Progenitor cell of endocrine pancreas (in vitro differentiated cells): ENCODE measurements at places on chromosomes 11 and 22.

GRCh38 chr22:17665854-17666253 is 27.3 kb downstream of the BCL2L13 start:
- no peak for DNase-seq

DNA sequence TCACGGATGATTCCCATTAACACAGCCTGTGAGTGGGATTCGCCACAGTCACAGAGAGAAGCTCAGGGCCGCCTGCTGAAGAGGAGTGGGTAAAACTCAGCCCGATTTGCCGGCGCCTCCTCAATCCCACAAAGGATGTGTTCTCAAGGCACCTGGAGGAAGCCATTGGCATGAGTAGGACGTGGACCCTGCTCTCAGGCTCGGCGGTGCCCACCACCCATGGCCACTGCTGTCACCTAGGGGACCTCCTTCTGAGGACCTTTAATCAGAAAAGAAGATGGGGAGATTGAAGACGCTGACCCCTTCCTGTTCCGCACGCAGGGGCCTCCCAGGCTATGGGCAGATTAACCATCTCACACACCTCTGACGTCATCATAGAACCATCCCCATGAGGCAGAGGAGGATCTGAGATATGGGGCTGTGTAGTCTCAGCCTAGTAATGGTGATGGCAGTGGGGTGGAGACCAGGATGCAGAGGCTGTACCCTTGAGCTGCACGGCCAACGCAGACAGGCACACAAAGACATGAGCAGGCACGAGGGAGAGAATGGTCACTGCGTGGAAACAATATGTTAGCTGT is 571.8 kb downstream of the BRD1 start:
- DNase-seq, result no peak

GRCh38 chr22:49899530-49899929 is 18.7 kb downstream of the ALG12 start:
- DNase-seq, result no peak

GRCh38 chr22:31947296-31947695 is 3.0 kb downstream of the YWHAH start:
- no peak for DNase-seq

- no peak for DNase-seq
These were observed 58.2 kb upstream of the FTH1 start for GRCh38 chr11:62025487-62026105.

- no peak for DNase-seq
These were observed 58.6 kb upstream of the EIF3D start for GRCh38 chr22:36587289-36588154.

DNA sequence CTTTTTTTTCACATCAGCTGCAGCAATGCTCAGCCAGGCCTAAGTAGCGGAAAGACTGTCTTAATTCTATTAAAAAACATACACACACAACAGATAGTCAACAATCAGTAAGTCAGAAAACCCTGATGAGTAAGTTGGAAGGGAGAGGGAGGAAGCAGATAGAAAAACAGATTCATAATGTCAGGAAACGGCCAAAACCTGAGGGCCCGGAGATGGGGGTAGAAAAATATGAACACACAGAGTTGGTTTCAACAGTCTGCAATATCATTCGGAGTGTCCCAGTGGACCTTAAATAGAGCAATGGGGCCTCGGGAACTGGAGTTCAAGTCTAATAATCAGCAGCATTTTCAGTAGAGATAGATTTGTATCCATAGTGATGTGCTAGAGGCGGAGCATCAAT is 14.8 kb downstream of the LRRC55 start:
- DNase-seq, result no peak

DNA sequence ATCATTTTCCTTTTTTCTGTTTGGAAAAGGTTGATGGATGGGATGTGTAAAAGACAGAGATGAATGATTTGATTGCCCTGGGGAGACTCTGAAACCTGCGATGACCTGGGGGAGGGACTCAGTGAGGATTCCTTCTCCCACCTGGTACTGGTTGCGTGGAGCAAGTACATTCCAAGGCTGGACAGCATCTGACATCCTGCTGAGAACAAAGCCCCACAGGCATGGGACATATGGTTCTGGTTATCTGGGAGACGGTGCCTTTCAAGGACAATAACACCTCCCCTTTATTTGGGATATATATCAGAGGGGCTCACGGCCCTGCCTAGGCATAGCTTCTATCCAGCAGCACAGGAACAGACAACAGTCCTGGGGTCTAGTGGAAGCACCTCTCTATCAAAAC is 527.8 kb downstream of the METTL15 start:
- DNase-seq, result no peak

DNA sequence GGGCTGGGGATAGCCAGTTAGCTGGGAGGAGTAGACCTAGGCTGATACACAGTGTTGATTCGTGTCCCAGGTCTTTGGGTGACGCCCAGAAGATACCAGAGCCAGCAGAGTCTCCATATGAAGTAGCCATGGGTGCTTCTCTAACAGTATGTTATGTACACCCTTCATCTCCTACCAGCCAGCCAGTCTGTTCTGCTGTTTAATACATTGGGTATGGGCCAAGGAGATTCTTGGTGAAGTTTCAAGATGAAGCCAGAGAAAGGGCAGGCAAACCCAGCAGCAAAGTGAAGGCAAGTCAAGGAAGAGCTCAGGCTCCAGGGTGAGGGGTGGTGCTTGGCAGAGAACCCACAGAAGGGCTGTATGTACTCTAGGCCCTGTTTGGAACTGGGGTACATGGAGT is 56.4 kb downstream of the PPFIBP2 start:
- no peak for DNase-seq

GRCh38 chr11:21148376-21148775 is 479.0 kb downstream of the NELL1 start:
- no peak for DNase-seq

DNA sequence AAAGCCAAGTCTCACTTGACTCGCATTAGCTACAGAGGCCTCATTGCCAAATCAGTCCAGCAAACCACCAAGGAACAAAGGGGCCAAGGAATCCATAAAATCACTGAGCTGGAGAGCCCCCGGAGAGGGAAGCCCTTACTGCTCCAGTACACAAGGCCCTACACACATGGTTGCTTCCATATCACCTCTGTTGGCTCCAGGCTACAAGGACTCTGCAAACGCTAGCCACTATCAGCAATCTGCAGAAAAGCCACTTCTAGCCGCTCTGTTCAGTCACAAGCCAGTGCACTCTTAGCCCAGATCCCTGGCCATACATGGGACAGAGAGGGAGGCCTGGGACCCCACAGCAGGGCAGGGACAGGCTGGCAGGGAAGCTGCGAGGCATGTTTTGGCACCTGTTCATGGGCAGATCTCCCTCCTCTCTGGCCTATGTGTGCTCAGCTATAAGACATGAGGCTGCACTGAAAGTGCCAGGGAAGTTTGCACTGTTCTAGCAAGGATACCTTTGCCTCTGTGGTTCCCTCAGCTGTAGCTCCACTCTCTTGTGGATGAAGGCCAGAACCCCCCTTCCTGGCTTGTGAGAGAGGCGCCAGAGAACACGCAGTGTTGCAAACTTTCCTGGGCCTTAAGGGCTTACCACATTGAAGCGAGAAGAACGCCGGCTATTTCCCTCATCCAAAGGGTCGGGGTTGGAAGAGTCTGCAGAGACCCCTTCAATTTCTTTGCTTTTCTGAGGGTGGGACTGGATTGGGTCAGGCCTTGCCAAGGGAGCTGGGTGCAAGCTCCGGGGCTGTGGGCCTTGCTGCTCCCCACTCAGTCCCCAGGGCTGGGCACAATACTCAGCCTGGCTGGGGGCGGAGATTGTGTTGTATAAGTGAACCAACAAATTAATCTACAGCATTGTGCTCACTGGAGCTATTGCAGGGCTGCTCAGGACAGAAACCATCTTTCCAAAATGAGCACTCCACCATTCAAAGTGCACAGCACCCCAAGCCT is 108.7 kb upstream of the PITPNB start:
- DNase-seq, result no peak

DNA sequence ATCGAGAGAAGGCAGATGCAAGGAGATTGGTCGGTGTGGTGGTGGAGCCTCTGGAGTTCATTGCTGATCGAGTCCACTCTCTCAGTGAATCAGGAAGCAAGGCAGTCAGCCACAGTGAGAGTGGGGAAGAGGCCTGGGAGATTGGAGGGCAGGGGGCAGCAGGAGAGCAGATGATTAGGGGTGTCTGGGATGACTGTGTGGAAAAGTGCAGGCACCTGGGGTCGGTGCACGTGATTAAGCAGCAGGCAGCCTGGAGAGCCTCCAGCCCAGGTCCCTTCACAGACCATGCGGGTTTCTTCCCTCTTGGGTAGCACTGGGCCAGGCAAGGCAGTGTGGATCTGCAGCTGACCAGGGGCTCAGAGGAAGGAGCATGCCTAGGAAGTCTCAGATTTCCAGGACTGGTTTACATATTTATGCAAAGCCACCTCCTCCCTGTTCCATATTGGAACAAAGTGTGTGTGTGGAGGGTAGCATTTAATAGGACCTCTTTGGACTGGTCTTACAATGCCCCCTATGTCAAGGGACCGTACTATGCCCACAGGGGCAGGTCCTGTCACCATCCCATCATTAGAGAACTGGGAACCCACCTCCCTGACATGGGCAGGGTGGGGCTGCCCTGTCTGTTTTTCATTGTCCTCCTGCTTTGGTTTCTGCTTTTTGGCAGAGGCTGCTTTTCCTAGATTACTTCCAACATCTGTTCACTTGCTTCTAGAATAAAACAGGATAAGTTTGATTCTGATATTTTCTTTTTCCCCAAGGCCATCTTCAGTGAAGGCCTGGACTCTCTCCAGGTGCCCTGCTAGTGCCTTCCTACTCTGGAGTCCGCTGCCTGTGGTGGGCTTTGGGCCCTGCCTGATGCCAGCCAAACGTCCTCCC is 14.0 kb upstream of the GDPD5 start:
- no peak for DNase-seq

GRCh38 chr22:25367756-25368155 is 148.3 kb downstream of the CRYBB2 start:
- DNase-seq, result no peak

GRCh38 chr11:118572981-118573550 is 857 bp downstream of the ARCN1 start:
- no peak for DNase-seq

GRCh38 chr11:62124186-62125113 is 639 bp downstream of the INCENP start:
- no peak for DNase-seq

GRCh38 chr11:70464509-70465361 is 66.4 kb downstream of the CTTN start:
- no peak for DNase-seq

GRCh38 chr11:119181677-119182412 is 3.4 kb upstream of the NHERF4 start:
- DNase-seq, result no peak

- no peak for DNase-seq
These were observed 263.8 kb upstream of the NARS2 start for GRCh38 chr11:78838417-78838816.

- DNase-seq, result no peak
These were observed 10.7 kb upstream of the SMIM38 start for GRCh38 chr11:69145050-69145380.

- DNase-seq, result no peak
These were observed 171.3 kb downstream of the BRD1 start for GRCh38 chr22:49656291-49656851.

DNA sequence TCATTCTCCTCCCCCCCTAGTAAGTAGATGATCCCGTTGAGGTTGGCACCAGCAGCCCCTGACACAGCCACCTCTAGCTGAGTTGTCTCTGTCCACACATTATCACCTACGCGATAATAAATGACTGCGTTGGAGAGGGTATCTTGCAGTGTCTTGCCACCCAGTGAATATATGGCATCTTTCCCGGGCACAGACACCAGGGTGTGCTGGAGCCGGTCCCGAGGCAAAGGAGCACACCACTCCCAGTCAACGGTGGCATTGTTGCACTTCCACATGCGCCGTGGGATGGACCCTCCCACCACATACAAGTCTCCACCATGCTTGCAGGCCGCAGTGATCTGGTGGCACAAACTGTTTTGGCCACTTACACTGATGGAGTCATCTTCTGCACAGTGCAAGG is 5.4 kb downstream of the KBTBD4 start:
- no peak for DNase-seq

GRCh38 chr11:77596626-77597025 is 6.9 kb downstream of the AQP11 start:
- no peak for DNase-seq

- DNase-seq, result no peak
These were observed 94.5 kb upstream of the FGF3 start for GRCh38 chr11:69913591-69914285.

DNA sequence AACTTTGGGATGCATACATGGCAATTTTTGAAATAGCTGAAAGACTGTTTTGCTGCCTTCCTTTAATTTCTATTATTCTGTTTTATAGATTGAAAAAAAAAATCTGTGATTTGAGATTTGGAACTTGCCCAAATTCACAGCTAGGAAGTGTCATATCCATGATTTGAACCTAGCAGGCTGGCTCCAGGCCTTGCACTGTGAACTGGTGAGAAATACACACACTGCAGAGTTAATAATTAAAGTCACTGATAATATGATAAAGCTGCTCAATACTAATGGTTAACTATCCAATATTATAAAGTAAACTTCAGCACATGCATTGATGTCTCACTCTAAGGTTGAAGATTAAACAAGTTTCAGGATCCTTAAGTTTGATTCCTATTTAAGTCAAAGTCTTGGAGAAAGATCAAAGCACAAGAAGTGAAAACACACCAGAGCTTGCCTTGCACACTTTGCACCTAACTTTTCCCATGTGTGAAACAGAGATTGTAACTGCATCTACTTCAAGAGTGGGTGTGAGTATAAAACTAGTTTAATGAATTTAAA is 150.6 kb upstream of the CCDC179 start:
- no peak for DNase-seq

DNA sequence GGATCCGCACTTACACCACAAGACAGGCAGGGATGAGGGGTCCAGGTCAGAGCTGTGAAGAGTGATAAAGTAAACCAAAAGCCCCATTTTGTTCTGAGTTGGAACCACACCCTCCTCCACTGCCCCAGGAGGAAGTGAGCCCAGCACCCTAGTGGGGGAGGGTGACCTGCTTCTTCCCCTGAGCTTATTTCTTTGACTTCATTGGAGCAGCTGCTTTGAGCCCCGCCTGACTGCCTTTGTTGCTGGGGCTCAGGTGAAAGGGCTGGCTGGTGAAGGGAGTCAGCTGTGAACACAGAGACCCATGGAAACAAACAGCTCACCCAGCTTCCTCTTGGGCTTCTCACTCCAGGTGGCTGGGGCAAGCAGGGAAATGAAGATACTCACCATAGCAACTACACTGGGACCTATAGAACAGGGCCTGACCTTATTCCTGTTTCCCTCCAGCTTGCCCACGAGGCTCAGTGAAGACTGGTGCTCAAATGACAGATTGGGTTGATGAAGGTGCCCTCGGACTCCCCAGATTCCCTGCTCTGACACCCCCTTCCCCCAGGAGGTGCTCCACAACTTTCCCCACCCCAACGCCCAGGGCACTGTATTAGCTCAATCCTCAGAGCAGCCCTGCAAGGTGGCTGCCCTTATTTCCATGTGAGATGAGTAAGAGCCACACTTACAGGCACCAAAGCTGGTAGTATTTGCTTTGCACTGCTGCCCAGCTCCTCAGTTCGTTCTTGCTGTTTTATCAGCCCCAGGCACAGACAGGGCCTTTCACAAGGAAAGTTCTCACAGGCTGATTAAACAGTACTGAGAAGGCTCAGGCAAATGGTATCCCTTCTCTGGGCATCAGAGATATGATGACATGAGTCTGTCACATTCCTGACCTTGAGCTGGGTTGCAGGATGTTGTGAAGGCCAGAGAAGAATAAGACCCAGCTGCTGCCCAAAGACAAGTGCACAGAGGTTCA is 2.4 kb downstream of the UCP2 start:
- DNase-seq, result peak; percentile 39
